ENCODE measurements at places on chromosomes 12 and 14.

DNA sequence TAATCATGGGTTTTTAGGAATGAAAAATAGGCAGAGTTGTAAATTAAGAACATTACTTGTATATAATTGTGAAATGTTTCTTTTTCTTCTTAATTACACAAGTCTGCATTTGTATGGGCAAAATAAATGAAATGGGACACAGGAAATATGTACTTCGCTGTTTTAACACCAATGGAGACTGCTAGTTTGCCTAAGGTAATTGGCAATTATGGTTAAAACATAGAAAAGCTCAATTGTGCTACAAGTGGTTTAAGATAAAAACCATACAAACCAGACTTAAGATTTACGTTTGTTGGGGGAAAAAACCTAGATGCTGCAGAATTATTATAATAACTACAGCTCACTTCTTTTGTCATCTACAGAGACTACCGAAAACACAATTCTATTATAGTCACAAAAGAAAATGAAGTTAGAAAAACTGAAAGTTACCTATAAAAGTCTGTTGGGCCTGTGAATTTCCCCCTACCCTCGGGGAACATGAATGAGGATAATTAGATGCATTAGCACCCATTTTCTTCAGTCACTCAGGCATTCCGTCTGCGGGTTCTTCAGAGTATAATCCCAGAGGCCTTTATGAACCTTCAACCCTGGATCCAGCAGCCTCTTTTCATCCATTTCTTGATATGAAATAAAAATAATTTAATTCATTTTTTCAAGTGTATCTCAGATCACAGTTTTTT is 37.2 kb downstream of the BTBD7 start:
- no peak for DNase-seq

DNA sequence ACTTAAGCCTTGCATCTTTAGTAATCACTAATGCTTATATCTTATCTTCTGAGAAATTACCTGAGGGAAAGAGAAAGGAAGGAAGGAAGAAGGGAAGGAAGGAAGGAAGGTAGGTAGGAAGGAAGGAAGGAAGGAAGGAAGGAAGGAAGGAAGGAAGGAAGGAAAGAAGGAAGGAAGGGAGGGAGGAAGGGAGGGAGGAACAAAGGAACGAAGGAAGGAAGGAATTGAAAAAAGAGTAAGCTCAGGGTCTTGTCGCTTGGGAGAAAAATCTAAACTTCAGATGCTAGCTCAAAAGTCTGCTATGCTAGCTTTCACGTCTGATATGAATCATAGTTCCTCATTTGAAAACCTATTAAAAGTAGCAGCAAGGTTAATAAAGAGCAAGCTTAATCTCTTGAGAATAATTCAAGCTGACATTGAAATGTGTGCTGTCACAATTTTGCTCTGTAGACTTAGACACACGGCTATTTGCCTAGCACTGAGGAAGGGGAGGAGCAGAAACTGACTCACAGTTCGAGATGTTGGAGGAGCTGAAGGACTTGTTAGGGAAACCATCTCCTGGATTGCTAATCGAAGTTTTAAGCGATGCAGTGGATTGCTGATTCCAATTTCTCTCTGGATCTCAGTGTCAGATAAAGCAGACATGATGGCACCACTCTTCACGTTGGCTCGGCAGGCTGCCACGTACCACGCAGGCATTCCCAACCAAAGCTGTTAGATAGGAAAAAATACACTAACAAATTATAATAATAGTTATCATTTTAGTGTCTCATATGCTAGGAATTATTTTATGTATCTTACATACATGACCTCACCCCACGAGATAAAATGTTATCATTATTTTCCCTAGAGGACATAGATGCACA is 216.7 kb downstream of the ACSS3 start:
- DNase-seq, result no peak

DNA sequence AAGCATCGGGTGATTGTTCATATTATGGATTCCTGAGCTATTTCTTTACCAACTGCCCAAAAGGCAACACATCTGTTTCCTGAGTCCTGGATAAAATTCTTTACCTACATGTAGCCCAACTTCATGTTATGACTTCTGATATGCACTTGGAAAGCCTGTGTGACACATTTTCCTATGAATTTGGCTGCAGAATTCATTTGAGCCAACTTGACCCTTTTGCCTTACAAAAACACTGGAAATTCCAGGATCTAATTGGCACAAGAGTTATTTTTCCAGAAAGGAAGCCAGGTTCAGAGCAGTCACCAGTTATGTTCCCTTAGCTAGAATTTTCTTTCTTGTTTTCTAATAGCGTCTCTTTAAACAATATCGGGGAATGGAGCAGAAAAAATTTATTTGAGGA is 202.5 kb upstream of the LRIG3 start:
- DNase-seq, result no peak

- DNase-seq, result no peak
These were observed 1271.0 kb downstream of the LRFN5 start for GRCh38 chr14:42877716-42878115.

- peak; percentile 77 for DNase-seq
These were observed 67.9 kb downstream of the TMEM30B start for GRCh38 chr14:61213191-61213621.

GRCh38 chr12:75170640-75171185 is 38.9 kb downstream of the KCNC2 start:
- DNase-seq, result no peak

DNA sequence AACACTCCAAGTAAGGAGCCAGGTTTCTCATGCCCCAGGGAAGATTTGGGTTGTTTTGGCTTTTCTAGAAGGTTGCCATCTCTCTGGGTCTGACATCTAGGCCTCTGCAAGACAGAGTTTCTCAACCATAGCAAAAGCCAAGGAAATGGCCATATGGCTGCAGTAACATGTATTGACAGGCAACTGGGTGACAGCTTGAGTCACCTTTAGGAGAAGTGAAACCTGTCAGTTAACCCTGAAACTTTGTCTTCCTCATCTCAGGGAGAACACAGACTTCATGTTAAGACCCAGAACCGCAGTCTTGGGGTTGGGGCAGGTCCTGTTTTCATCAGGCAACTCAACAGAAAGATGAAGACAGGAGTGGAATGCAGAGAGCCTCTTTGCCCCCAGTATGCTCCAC is 46.0 kb upstream of the PLBD1 start:
- DNase-seq, result no peak

- DNase-seq, result no peak
These were observed 48.5 kb upstream of the RNU6-8 start for GRCh38 chr14:32251530-32251929.

- no peak for DNase-seq
These were observed 59.9 kb downstream of the TSPAN19 start for GRCh38 chr12:84976133-84976532.

GRCh38 chr14:38254571-38255407 is 1.1 kb downstream of the CLEC14A start:
- DNase-seq, result no peak

- DNase-seq, result peak; percentile 20
These were observed 36.4 kb upstream of the STON2 start for GRCh38 chr14:81436296-81437138.

DNA sequence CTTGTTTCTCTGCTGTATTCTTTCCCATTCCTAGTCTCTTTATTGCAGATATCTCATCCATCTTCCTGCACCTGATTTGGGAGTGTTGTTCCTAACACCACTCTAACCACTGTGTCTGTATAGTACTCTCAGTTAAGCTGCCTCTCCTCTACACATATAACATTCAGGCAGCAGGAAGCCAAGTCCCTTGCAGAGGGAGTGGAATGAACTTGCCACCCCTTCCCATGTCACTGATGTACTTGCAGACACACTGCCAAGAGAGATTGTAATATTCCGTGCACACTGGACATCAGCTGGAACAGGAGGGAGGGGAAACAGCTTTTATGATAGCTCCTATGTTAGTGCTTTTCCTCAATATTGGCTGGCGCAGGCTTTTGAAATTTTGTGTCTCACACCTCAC is 281.6 kb upstream of the E2F7 start:
- no peak for DNase-seq

GRCh38 chr14:33567023-33567728 is 383.7 kb downstream of the EGLN3 start:
- no peak for DNase-seq

- peak; percentile 55 for DNase-seq
These were observed 172.2 kb downstream of the SNAPC1 start for GRCh38 chr14:61934385-61934784.

DNA sequence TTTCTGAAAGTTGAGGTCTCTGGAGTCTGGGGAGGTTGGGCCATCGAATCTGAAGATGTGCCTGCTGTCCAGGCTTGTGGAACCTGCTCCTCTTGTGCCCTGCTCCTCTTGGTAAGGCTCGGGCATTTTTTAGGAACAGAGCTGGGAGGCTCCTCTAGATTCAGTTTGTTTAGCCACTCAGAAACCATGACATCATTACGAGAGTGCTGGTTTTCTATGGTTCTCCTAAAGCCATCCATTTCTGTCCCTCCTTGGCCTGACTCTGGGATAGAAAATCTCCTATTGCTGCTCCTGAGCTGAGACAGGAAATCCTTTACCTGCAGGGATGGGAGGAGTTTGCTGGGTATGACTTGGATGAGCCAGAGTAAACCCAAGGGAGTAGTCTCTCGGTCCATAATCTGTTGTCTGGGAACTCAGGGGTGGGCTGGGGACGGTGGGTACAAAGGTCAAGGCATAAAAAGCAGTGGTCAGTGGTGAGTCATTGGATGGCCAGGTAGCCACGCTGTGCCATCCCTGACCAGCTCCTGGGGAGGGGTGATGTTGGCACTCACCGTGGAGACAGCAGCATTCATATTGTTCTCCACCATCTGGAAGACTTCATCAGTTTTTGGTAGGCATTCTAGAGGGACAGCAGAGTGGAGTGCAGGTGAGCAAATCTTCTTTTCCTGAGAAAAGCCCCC is 2.4 kb upstream of the ADCY4 start:
- no peak for DNase-seq

DNA sequence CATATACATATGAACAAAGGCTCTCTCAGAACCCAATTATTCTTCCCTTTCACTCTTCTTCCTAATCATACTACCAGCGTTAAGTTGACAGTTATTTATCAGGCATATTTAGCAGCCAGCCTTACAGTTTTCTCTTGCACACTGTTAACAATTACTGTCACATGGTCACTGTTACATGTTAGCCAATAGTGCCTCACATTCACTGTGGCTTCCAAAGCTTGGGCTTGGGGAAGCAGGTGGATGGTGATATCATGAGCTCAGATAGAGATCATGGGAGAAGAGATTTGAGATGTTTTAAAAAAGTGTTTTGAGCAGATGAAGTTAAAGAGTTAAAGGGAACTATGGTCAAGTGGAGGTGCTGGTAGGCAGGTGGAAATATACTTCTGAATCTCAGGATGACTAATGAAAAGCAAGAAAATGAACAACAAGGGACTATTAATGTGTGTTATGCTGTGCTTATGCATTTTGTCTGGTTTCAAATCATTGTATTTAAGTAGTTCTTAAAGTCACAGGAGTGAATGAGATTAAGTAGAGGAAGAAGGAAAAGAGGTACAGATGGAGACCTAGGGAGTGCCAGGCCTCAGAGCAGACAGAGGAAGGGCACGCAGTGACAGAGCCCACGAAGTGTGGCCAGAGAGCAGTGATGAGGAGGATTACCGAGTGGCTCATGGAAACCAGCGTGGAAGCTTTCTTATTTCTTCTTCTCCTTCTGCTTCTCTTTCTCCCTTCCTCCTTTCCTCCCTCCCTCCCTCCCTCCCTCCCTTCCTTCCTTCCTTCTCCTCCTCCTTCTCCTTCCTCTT is 39.6 kb downstream of the BICD1 start:
- DNase-seq, result no peak

- DNase-seq, result peak; percentile 12
These were observed 44.8 kb downstream of the CPSF6 start for GRCh38 chr12:69284131-69284530.

- DNase-seq, result no peak
These were observed 39.8 kb downstream of the SLC24A4 start for GRCh38 chr14:92362781-92363235.

DNA sequence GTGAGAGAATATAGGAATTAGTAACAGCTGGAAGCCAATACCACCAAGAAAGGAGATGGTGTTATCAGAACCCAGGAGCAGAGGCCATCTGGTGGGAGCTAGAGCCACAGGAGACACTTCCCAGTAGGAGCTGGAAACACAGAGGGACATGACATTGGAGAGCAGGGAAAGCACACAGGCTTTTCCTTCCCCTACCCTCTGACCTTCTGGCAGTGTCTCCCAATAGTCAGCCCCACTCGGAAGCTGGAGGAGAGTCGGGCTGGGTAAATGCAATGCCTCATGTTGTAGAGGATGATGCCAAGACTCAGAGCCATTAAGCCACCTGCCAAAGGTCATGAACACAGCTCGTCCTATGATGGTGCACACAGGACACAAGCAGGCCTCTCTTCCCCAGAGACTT is 538.5 kb downstream of the BCL11B start:
- no peak for DNase-seq

GRCh38 chr12:88889326-88890110 is 309.2 kb upstream of the KITLG start:
- DNase-seq, result no peak

DNA sequence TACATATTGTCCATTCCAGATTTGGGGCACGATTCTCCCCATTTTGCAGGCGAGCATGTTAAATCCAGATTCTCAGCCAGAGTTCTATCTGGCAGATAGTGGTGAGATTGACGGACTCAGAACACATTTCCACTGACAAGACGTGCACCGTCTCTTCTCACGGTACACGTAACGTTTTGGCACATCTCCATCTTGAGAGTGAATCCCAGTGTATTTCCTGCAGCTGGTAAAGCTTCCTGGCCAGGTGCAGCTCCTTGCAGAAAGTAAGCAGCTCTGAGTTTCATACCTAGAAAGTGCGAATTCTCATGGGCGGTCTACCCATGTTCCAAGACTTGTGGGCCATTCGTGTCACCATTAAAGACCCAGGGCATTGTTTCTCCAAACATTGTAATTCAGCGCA is 102.6 kb downstream of the TSPAN9 start:
- no peak for DNase-seq

DNA sequence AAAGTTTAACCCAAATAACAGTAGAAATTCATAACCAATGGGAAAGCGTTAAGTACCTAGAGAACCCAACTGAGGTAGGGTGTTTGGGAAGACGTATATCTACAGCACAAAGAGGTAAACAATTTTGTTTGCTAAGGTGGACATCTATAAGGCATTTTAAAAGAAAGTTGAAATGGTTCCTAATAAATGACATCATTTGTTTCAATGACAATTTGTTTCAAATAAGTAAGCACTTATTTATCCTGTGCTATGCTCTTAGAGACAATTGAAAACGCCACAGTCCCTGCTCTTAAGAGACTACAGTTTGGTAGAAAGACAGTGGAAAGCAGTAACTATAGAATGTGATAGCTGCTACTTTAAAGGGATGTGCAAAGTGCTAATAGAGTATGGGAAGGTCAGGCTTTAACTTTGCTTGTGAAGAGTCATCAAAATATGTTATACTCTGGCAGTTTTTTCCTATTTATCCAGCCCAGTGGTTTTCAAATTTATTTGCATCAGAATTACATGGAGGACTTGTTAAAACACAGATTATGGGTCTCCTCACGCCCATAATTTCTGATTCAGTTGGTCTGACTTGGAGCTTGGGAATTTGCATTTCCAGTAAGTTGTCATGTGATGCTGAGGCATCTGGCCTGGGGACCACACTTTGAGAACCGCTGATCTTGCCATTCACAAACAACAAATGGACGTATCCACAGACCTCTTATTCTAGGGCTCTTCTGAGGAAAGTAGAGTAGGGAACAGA is 19.6 kb upstream of the SMCO2 start:
- DNase-seq, result no peak
